ENCODE measurements at places on chromosomes 13 and 19. TPM values are rescaled to one million over a fixed set of nuclear protein-coding genes. Genes with fewer than 3 reads are reported as not detected.

Gene FBXO27
- 2.4 TPM for polyA plus RNA-seq

Gene NOTCH3
- polyA plus RNA-seq, result 152 TPM

Gene SCAMP4
- polyA plus RNA-seq, result 25.9 TPM

Gene FXYD7
- polyA plus RNA-seq, result 0.42 TPM

Gene CEACAM1
- 1.5 TPM for polyA plus RNA-seq

Gene LRP3
- polyA plus RNA-seq, result 20.5 TPM

Gene ZNF8
- polyA plus RNA-seq, result 5.1 TPM

Gene RNF17
- 0.13 TPM for polyA plus RNA-seq

Gene DENND1C
- polyA plus RNA-seq, result 4.3 TPM

Gene ANKLE1
- 0.79 TPM for polyA plus RNA-seq

Gene SOX1
- not detected for polyA plus RNA-seq

Gene CCL25
- polyA plus RNA-seq, result 0.18 TPM

Gene EBI3
- 0.68 TPM for polyA plus RNA-seq

Gene FDX2
- 13.8 TPM for polyA plus RNA-seq

Gene ZNF729
- 0.14 TPM for polyA plus RNA-seq

Gene GJA3
- 5.1 TPM for polyA plus RNA-seq

Gene NCR1
- 0.39 TPM for polyA plus RNA-seq

Gene ZGLP1
- 3.3 TPM for polyA plus RNA-seq

Gene TPTE2
- polyA plus RNA-seq, result not detected

Gene MAST1
- polyA plus RNA-seq, result 0.90 TPM

Gene MUC16
- polyA plus RNA-seq, result not detected

Gene KCNJ14
- polyA plus RNA-seq, result 0.71 TPM

Gene SYCN
- not detected for polyA plus RNA-seq

Gene ACP7
- polyA plus RNA-seq, result 0.15 TPM

Gene TEX26
- 0.48 TPM for polyA plus RNA-seq

Gene DNAAF3
- 0.88 TPM for polyA plus RNA-seq

Gene IGFL2
- polyA plus RNA-seq, result not detected

Gene ZSCAN1
- 1.3 TPM for polyA plus RNA-seq

Gene TMEM238
- polyA plus RNA-seq, result 0.31 TPM

Gene HSH2D
- polyA plus RNA-seq, result 0.22 TPM

Gene PEG3
- polyA plus RNA-seq, result 266 TPM

Gene CEACAM4
- 0.50 TPM for polyA plus RNA-seq

Gene CAMSAP3
- 0.05 TPM for polyA plus RNA-seq

Gene MBD3L2
- not detected for polyA plus RNA-seq

Gene SLC8A2
- polyA plus RNA-seq, result 0.12 TPM

Gene TNFSF13B
- 2.5 TPM for polyA plus RNA-seq

Gene C19orf81
- polyA plus RNA-seq, result 1.4 TPM

Gene KIR2DL3
- not detected for polyA plus RNA-seq

Gene CGB8
- 0.72 TPM for polyA plus RNA-seq

Gene KLK3
- polyA plus RNA-seq, result not detected

Measured in muscle of back (tissue), 13 donors.